ENCODE measurements at places on chromosomes 12 and 14. TPM values are rescaled to one million over a fixed set of nuclear protein-coding genes. Genes with fewer than 3 reads are reported as not detected.

DNA sequence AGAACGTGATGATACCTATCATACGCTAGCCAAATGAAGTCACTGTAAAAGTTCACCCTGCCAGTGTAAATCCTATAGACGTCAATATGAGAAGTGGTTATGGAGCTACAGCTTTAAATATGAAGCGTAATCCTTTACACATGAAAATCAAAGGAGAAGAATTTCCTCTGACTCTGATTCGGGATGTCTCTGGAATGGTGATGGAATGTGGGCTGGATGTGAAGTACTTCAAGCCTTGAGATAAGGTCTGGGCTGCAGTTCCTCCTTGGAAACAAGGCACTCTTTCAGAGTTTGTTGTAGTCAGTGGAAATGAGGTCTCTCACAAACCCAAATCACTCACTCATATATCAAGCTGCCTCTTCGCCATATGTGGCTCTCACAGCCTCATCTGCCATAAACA lies 53.1 kb upstream of the NAP1L1 start:
- no peak for DNase-seq

The NXPH4 gene
- 5.8 TPM for polyA plus RNA-seq

GRCh38 chr12:46432325-46432724 lies 59.8 kb upstream of the SLC38A2 start:
- DNase-seq: no peak

The HOXC9 gene
- 22.4 TPM for polyA plus RNA-seq

DNA sequence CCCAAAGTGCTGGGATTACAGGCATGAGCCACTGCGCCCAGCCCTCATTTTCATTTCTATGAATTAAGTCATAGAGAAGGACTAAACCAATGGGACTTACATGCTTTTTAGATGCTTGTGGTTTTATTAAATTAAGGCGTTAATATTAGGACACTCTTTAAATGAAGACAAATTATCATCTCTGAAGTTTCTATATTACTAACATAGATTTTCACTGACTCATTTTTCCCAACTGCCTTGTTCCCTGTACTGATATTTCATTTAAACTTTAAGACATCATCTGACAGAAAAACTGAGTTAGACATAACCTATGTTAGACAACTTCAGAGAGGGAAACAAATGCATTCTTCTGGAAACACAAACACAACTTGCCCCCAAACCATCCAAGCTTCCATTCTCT lies 99.8 kb downstream of the BTG1 start:
- no peak for DNase-seq

GRCh38 chr14:28130610-28131284 lies 635.8 kb upstream of the FOXG1 start:
- DNase-seq: no peak

The OVCH1 gene
- 0.26 TPM for polyA plus RNA-seq

GRCh38 chr12:26798023-26798422 lies 35.0 kb downstream of the ITPR2 start:
- DNase-seq: peak; percentile 90

GRCh38 chr12:48779869-48780268 lies 9.0 kb downstream of the ADCY6 start:
- no peak for DNase-seq

DNA sequence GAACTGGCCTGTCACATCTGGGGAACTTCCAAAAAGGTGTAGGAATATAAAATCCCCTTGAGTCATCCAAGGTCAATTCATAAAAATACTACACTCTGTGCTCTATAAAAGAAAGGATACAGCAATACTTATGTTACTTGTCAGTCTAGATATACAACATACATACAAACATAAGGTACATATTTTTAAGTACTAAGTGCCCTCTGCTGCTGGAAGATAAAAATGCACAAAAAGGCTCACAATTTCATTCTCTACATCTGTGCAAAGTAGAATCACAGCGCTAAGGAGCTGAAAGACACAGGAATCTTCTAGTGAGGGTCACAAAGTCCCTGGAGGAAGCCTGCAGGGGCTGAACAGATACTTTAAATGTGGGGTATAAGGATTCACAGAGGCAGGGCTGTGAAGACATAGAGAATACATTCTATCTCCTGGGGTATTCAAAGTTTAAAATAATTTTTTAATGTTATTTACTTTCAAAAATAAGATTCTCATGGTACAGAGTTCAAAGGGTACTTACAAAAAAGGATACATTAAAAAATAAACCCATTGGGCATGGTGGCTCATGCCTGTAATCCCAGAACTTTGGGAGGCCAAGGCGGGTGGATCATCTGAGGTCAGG lies 10.2 kb upstream of the GOLGA5 start:
- DNase-seq: peak; percentile 52

Measured in renal pelvis (tissue), 12 donors.